ENCODE measurements at places on chromosomes 1 and 21.

- no peak for DNase-seq
These were observed 19.0 kb downstream of the FBXO28 start for GRCh38 chr1:224132901-224133300.

DNA sequence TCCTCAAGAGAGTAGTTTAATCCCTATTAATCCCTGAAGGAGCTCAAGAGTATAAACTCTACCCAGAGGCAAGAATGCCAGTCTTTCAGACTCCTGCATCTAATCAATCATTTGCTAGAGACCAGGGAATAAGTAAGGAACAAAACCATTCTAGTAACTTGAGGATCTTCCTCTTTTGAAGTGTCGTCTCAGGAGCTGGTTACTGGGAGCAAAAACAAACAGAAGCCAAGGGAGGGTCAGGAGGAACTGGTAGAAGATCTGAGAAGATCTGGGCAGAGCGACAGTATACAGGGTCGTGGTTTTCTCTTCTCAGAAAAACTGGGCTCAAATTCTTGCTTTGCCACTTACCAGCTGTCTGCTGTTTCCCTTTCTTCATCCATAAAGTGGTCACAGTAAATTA lies 69.3 kb downstream of the RPS6KA1 start:
- DNase-seq: no peak

- no peak for DNase-seq
These were observed 1.4 kb downstream of the PFKFB2 start for GRCh38 chr1:207054491-207054890.

DNA sequence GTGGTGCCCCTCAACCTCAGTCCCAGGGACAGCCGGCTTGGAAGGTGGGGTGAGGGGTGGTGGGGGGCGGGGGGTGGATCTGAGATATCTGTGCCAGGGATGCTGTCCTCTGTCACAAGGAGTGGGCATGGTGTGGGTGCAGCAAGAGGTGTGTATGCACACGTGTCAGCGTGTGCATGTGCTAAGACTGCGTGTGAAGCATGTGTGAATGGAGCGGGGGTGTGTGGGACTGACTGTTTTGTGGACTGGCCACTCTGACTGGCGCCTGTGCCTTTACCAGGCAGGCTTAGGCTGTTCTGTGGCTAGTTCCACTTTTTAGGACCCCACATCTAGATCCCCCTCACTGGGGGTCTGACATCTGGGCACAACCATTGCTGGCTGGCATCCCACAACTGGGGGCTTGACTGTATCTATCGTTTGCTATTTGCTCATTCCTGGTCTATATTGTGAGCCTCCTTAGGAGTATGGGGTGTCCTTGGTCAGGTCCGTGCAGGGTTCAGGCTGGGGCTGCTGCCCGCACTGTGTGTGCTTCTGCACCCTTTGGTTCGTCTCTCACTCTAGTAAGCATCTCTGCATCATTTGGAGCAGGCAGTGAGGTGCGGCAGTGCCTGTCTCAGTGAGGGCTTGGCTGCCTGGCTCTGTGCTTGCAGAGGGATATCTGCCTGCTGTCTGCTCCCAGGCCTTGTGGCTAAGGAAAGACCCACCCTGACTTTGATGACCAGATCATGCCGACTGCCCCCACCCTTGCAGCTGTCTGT lies 1.9 kb downstream of the AMPD2 start:
- DNase-seq: no peak

GRCh38 chr1:89221341-89221740 lies 22.6 kb upstream of the GBP4 start:
- DNase-seq: no peak

GRCh38 chr1:74356493-74356892 lies 121.3 kb downstream of the TNNI3K start:
- no peak for DNase-seq

DNA sequence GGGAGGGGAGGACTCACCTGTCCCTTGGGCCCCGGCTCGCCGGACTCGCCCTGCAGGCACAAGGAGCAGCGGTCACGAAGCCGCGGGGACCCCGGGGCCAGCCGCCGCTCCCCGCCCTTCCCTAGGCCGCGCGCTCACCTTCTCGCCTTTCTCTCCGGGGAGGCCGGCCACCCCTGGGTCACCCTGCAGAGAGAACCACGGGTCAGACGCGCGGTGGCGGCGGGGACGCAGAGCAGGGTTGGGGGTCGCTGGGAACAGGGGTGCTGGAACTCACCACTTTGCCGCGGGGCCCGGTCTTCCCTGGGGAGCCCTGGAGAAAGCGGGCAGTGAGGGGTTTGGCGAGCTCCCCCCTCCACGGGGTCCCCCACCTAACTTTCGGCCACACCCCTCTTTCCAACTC lies 13.3 kb downstream of the COL9A2 start:
- DNase-seq: no peak

GRCh38 chr21:39137248-39138178 lies 45.7 kb downstream of the PSMG1 start:
- DNase-seq: no peak

- DNase-seq: no peak
These were observed 1705.3 kb downstream of the NCAM2 start for GRCh38 chr21:22703521-22703920.
